ENCODE measurements at places on chromosomes 3 and 15.
A peak's percentile ranks its signal among the peaks of the same experiment; 100 is the strongest.

DNA sequence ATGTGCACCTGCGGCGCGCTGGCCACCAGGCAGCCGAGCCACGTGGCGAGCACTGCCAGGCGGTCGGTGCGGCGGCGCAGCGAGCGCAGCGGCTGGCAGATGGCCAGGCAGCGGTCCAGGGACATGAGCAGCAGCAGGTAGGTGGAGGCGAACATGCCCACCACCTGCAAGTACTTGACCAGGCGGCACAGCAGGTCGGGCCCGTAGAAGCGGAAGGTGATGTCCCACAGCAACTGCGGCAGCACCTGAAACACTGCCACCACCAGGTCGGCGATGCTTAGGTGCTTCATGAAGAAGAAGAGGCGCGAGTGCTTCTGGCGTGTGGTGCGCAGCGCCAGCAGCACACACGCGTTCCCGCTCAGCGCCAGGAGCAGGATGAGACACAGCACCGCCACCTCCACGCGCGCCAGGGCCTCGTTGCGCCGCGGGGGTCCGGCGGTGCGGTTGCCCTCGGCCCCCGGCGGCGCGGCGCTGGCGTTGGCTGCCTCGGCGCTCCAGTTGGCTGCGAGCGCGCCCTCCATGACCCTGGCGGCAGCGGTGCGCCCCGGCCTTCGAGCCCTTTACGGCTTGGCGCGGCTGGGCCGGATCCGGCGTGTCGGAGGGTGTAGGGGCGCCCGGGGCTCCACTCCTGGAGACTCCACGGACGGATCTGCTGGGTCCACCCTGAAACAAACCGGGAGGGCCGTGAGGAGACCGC lies 1.6 kb downstream of the OXTR start:
- peak; percentile 10 for DNase-seq

- DNase-seq, result no peak
Measured at GRCh38 chr3:150775001-150775599, 12.1 kb upstream of the SIAH2 start.

DNA sequence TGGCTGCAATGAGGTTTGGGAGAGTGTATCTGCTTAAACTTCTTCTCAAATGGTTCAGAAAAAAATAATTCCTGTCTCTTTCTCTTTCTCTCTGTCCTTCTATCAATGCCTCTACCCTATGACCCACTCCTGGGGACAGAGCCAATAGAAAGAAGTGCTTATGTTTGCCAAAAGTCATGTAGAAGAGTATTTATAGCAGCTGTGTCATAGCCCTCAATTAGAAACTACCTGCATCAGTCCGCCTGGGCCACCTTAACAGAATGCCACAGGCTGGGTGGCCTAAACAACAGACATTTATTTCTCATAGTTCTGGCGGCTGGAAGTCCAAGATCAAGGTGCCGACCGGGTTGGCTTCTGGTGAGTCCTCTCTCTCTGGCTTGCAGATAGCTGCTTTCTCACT lies 92.5 kb downstream of the HMG20A start:
- no peak for DNase-seq

GRCh38 chr15:62756326-62756994 lies 286.1 kb upstream of the TPM1 start:
- no peak for DNase-seq

- peak; percentile 61 for DNase-seq
Measured at GRCh38 chr3:58332575-58333188, at the start of gene PXK. TSS of gene PXK (plus strand) at chr3:58332892. CDS start at chr3:58332989, 97 bp downstream.

DNA sequence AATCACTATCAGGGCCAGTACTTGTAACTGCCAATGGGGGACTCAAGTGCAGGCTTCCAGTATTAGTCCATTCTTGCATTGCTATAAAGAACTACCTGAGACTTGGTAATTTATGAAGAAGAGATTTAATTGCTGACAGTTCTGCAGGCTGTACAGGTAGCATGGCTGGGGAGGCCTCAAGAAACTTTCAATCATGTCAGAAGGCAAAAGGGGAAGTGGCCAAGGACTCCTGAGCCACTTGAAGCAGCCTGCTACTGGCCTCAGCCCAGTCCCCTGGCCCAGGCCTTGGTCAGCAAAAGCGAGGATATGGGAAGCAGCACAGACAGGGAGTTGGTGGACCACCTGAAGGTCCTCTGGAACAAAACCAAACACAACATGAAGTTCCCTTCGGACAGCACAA lies 29.2 kb upstream of the OR5K1 start:
- DNase-seq, result no peak

All from stimulated activated CD4-positive, alpha-beta T cell treated with anti-CD3 and anti-CD28 coated beads, Interleukin-12 subunit alpha, Interleukin-12 subunit beta, amount 100 ng/mL, for 24 hours (primary cell).